ENCODE measurements at places on chromosomes 16 and 17.

- no peak for DNase-seq
These were observed 902.5 kb downstream of the KCNJ2 start for GRCh38 chr17:71071837-71072236.

DNA sequence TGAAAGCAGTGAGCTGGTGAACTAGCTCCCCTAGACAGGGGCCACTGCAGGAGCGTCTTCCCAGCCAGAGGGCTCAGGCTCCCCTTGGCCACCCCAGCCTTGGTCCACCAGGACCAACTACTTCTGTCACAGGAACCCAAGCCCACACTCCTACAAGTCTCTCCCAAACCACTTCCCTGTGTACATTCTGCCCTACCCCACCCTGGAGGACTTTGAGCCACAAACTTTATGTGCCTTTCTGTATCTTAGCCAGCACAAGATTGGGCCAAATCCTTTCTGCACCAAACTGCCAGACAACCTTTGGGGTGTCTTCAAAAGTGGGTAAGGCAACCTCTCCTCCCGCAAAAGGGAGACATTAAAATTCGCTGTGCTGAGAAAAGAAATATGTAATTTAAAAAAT, 31.6 kb downstream of the EFCAB5 start:
- DNase-seq, result no peak

GRCh38 chr17:47946929-47947397, 5.6 kb downstream of the PNPO start:
- DNase-seq, result peak; percentile 73

GRCh38 chr17:82320956-82321927, 3.8 kb upstream of the CD7 start:
- DNase-seq, result no peak

DNA sequence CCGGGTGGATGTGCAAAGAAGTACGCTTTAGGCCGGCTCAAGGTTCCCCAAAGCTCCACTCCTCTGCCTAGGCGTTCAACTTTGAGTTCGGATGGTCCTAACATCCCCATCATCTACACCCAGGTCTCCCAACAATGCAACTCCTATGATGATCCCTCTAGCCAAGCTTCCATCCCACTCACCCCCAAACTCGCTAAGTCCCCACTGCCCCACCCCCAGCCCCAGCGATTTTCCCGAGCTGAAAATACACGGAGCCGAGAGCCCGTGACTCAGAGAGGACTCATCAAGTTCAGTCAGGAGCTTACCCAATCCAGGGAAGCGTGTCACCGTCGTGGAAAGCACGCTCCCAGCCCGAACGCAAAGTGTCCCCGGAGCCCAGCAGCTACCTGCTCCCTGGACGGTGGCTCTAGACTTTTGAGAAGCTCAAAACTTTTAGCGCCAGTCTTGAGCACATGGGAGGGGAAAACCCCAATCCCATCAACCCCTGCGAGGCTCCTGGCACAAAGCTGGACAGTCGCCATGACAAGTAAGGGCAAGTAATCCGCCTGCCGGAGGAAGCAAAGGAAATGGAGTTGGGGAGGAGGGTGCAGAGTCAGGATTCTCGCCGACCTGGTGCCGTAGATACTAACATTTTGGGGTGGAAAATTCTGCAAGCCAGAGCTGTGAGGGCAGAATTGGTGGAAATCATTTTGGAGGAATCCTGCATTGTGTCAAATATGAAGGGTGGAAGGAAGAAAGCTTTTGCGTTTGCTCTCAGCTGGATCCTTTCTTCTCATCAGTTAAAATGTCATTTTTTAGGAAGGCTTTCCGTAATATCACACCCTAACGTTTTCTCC, at the start of gene TP53:
Gene TP53 (minus strand): TSS at position 419 of the 836 bp plus-strand sequence. CDS start 10,896 bp downstream, outside the sequence.
- DNase-seq, result peak; percentile 96

DNA sequence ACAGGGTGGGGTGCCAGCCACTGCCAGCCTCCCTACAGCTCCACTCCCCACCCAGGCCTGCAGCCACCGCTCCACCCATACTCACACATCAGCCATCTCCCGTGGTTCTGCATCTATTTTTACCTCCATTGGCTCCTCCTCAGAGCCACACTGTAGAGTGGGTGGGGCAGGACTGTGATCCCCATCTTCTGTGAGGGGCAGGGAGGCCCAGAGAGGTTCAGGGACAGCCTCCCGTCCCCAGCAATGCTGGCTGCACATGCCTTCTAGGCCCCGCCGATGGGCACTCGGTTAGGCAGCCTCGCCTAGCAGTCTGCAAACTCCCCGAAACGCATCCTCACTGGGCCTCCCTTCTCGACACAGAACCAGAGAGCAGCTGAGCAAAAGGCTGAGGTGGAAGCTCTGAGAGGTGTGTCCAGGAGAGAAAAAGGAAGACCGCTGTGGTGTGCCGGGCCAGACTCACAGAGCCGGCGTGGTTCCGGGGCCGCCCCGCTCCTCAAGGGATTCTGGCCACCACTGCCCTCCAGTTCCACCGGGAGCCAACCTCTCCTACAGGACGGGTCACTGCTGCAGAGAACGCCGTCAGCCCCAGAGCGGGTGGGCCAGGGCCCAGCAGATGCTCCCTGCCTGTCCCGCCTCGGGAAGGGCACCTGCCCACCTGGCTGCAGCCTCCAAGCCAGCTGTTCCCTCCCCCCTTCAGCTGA, 71.9 kb downstream of the ABR start:
- DNase-seq, result no peak

- no peak for DNase-seq
These were observed 235.0 kb downstream of the NTN1 start for GRCh38 chr17:9256361-9256750.

DNA sequence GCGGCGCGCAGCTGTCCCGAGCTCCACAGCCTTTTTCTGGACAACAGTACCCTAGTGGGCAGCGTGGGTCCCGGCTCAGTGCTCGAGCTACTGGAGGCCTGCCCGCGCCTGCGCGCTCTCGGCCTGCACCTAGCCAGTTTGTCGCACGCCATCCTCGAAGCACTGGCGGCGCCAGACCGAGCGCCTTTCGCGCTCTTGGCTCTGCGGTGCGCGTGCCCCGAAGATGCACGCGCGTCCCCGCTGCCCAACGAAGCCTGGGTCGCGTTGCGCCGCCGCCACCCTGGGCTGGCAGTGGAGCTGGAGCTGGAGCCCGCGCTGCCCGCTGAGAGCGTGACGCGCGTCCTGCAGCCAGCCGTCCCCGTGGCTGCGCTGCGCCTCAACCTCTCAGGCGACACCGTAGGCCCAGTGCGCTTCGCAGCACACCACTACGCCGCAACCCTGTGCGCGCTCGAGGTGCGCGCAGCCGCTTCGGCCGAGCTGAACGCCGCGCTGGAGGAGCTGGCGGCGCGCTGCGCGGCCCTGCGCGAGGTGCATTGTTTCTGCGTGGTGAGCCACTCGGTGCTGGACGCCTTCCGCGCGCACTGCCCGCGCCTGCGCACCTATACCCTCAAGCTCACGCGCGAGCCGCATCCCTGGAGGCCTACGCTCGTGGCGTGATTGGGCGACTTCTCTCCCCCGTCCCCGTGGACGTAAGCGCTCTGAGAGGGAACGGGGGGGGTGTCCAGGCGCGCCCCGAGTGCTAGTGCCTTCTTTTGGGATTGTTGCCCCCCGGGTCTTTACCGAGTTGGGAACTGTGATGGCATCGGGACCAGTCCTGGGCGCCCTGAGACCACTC, 1.2 kb upstream of the HSF4 start:
- peak; percentile 47 for DNase-seq

DNA sequence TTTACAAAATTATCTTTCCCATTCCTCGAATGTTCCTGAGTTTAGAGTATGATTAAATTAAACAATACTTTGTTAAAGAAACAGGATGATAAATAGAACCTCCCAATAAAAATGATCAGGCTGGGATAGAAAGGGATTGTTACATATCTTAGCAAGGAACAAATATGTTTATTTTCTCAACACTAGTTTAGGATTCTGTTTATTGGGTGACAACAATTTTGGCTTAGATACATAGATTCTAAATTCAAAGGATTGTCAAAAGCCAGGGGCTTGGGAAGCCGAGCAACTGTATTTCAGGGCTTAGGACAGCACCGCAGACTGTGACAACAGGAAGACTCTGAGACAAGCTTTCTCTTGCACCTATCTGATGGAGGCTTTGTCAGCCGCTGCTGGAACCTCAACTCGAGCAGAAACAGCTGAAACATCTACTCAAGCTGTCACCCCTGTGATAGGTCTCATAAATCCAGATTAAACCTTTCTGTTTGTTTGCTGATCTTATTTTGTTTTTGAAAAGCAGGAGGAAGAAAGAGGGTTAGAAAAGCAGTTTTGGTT, 562.8 kb upstream of the ZFHX3 start:
- no peak for DNase-seq

DNA sequence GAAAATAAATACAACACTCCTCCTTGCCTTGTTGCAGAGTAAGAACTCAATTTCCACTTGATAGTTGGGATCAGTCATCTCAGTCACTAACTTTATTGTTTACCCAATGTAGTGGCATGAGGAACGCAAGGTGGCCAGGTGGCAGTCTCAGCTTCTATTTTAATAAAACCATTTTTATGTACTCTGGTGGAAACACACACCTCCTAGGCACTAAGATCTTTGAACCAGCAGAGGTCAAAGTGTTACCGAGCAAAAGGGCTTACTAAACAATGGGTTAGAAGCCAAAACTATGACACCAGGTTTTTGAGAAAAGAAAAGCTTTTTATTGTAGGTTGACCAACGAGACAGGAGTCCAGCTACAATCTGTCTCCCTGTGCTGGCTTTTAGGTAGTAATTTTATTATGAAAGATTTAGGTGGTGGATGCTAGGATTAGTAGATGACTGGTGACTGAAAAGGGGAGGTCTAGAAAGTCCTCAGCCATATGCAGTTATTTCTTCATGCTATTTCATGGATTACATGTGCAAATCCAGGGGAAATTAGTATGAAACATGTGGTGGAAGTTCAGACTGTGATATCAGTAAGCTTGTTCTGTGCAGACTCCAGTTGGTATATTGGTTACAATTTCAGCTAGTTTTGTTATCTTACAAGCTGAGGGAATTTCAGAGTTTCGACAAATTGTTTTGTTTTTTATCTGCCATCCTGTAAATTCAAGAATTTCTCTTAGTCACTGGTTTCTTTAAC, 122.3 kb downstream of the PCTP start:
- DNase-seq, result no peak

DNA sequence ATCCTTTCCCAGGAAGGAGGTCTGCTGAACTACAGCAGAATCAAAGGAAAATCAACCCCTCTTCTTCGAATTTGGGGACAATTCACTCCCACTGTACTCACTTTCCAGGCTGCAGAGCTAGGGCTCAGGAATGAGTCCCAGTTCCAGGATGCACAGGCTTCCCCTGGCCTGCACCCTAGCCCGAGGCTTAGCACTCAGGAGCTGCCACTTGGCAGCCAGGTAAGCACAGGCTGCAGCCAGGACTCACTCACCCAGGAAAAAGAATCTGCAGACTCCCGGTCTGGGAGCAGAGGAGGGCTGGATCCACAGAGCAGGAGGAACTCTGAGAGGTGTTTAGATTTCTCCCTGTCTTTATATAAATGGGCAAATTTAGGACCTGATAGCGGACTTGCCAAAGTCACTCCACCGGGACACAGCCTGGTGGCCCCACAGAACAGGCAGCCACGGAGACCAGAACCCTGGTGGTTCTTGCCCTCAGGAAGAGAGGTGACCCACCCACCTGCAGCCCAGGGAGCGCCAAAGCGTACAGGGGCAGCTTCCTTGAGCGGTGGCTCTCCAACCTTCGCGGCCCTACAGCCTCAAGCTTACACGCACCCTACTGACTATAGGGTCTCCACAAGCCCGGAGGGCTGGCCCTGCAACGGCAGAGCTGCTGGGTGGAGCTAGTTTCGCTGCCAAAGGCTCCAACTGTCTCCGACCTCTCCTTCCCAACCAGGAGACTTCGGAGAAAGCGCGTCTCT, 4.8 kb downstream of the CBLN1 start:
- no peak for DNase-seq

GRCh38 chr16:12679660-12680272, 123.9 kb downstream of the CPPED1 start:
- no peak for DNase-seq

- DNase-seq, result peak; percentile 32
These were observed 48.5 kb downstream of the ZNF18 start for GRCh38 chr17:11948789-11949188.
